ENCODE measurements at places on chromosomes 2 and 18.

GRCh38 chr2:9021563-9022211 is 18.2 kb upstream of the MBOAT2 start:
- DNase-seq = no peak

DNA sequence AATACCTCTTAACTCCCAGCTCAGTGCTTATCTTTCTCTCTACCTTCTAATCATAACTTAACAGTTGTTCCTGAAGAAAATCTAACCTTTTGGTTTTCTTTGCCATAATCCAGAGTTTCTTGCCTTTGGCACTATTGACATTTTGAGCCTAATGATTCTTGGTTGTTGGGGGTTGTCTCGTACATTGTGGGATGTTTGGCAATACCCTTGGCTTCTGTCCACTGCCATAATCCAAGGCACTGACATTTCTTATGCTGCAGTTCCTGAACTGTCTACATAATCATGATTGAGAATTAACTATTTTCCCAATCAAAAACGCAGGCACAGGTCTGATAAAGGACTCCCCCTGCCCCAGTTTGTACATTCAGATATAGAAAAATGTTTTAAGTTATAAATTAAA is 203.2 kb upstream of the MEX3C start:
- DNase-seq = no peak

DNA sequence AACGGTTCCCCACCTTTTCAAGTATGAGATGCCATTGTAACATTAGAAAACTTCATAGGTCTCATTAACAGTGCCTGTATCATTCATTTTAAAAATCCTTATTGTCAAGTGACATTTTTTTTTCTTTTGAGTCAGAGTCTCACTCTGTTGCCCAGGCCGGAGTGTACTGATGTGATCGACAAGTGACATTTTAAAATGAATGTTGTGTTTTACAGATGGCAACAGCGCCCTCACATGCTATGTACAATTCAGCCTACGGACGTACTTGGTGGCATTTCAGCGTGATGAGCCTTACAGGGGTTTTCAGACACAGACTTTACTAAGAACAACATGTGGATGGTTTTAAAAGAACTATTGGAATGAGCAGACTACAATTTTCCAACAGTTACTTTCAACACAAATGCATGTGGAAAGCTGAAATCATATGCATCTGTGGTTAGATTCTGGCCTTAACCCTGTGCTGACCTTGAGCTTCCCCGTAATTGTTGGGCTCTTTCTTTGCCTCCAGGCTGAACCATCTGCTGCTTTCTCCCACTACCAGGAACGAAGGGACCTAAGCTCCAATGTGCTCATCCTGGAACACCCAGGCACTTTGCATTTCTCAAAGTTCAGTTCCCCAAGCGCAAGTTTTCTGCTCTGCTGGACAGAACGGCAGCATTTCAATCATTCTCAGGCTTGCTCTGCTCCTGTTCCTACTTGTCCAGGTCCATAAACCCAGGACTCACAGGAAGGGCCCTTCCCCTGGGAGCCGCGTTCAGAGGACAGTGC is 119.9 kb upstream of the NDUFV2 start:
- no peak for DNase-seq

GRCh38 chr2:200199576-200200263 is 106.8 kb upstream of the SPATS2L start:
- DNase-seq = no peak

DNA sequence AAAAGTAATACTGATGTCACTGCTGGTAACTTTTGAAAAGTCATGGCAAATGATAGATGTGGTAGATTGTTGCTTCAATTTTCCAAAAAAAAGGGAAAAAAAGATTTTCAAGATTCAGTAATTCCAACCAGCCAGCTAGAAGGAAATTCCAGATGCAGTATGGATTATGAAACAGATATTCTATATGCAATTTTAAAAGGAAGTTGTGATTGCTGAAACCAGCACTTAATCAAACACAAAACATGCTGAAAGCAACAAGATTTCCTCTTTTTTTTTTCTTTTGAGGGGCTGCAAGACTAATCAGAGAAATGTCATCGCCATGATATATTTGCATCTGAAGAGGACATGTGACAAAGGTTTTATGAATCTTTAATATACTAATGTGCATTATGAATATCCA is 5.1 kb upstream of the HNMT start:
- DNase-seq = no peak

DNA sequence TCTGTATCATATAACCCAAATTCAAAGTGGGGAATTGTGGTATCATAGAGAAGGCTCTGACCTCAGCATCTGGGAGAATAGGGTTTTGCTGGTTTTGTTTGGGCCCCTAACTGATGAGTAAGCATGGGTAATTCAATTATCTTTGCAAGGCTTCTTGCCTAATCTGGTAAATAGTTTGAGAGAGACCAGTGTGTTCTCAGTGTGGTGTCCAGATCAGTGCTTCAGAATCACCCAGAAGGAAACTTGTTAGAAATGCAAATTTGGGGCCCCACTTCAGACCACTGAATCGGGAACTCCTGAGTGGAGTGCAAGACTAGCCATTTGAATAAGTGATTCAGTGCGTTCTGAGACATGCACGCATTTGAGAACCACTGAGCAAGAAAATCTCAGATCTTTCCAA is 282.7 kb downstream of the EPHA4 start:
- DNase-seq = no peak

- DNase-seq = no peak
Observed at GRCh38 chr18:41170346-41170745, 784.7 kb upstream of the PIK3C3 start.

- no peak for DNase-seq
Observed at GRCh38 chr2:129984426-129984825, 5.0 kb downstream of the RAB6C start.

DNA sequence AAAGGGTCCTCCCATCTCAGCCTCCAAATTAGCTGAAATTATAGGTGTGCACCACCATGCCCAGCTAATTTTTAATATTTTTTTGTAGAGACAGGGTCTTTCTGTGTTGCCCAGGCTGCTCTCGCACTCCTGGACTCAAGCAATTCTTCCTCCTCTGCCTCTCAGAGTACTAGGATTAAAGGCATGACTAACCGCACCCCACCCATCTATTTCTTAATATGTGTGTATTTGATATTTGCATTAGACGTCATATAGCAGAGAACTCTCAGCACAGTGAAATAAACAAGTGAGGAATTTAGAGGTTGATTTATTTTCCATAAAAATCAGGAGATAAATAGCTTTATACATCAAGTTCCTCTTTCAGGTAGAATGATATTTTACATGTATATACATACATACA is 213.5 kb downstream of the FSIP2 start:
- no peak for DNase-seq

GRCh38 chr2:234291765-234292204 is 205.1 kb downstream of the ARL4C start:
- no peak for DNase-seq

- DNase-seq = no peak
Observed at GRCh38 chr18:21855432-21855831, 114.8 kb downstream of the MIB1 start.

DNA sequence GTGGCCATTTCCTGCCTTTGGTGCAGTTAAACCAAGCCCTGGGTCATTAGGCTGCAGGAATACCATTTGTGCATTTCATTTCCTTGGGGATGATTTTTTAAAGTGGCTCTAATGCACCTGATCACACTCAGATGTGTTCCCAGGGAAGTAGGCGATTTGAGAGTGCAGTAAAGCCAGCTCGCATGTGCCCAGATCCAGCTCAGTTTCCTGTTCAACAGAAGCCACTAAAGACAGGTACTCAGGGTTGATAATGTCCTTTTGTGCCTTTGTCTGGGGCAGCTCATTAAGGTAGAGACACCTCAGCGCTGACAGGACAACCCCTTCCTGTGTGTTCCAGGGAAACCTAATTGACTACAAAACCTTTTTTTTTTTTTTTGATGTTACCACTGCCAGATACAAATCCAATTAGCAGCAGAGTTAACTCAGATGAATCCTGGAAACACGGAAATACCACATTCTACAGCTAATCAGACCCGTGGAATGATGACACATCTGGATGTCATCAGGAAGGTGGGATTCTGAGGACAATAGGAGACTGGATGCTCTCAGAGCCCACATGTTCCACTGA is 15.2 kb upstream of the CHRNA1 start:
- no peak for DNase-seq

DNA sequence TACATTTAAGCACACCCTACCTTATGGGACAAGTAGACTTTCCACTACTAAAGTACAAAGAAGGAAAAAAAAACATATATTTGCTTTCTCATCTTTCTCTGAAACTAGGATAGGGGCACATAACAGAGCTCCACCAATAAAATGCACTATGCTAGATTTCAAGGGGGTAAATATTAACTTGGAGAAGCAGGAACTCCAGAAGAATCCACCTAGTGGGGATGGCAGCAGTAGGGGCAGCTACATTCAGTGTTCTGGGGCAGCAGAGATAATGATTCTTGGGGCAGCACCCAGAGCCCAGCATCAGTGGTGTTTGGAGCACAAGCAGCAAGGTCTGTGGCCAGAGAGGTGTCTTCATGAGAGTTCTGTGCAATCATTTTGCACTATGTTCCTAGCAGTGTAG is 64.7 kb downstream of the DTNB start:
- no peak for DNase-seq

DNA sequence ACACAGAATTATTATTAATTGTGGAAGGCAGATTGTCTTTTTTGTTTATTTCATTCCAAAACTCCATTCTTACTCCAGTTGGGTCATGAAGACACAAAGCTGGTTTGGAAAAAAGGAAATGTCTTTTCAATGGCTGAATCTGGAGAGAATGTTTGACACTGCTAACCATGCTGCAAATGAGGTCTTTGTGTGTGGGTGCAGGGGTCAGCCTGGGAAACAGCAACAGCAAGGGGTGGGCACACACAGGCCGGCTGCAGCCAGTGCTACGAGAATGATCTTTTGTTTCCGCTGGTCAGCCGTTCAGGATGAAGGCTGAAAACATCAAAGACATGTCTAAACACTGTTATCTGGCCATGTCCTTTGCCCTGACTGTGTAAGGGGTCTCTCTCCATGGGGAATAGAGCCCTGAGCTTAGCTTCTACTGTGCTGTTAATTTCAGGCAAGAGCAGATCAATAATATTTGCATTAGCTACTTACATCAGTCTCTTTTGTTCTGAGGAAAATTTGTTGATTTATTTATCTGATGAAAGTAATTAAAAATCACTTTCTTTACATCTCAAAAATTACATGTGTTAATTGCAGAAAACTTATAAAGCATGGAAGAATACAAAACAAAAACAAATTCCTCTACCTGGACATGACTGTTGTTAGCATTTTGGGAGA is 33.3 kb upstream of the E2F6 start:
- no peak for DNase-seq

DNA sequence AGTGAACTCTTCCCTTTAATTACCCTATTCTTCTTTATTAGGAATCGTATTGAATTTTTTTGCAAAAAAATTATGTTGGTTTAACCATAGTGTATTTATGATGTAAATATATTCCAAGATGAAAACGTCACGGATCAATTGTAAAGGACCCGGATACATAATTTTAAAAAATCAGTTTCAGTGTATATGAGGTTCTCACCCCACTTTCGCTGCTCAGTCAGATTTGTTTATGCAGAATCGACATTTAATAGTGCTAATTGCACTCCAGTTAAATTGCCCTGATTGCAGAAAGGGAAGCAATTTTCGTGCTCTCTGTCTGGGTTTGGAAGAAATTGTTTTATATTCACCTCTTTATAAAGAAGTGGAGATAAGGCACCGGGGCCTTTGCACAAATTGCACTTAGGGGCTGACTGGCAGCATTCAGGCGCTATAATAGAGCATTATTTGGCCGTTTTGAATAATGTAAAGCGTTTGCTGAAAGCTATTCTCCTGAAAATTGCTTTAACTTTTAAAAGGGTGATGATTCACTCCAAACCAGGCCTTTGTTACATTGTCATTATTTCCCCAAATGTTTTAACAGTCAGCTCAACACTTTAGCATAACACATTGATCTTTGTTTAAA is 3.0 kb upstream of the SP9 start:
- no peak for DNase-seq

- DNase-seq = no peak
Observed at GRCh38 chr18:58407263-58407648, 221.6 kb downstream of the ALPK2 start.

- DNase-seq = no peak
Observed at GRCh38 chr18:76593843-76594242, 98.8 kb upstream of the ZNF516 start.

GRCh38 chr2:85445316-85446295 is 27.1 kb downstream of the SH2D6 start:
- DNase-seq = no peak

GRCh38 chr18:45739848-45740247 is 15.9 kb downstream of the SLC14A1 start:
- no peak for DNase-seq

All from stimulated activated effector memory CD8-positive, alpha-beta T cell treated with anti-CD3 and anti-CD28 coated beads, Interleukin-12 subunit alpha, Interleukin-12 subunit beta, amount 100 ng/mL, for 72 hours (primary cell).